HuH-7.5 (cell line): ENCODE measurements at places on chromosomes 5 and 9.

- no peak for DNase-seq
Measured at GRCh38 chr5:172488221-172488620, 33.9 kb upstream of the SH3PXD2B start.

- no peak for DNase-seq
Measured at GRCh38 chr5:163498886-163499285, 6.5 kb upstream of the MAT2B start.

- DNase-seq, result no peak
Measured at GRCh38 chr9:129506041-129506440, 114.9 kb downstream of the C9orf50 start.

- no peak for DNase-seq
Measured at GRCh38 chr5:16034319-16035001, 145.1 kb downstream of the MARCHF11 start.

- DNase-seq, result no peak
Measured at GRCh38 chr9:134125413-134126095, 10.3 kb upstream of the WDR5 start.

DNA sequence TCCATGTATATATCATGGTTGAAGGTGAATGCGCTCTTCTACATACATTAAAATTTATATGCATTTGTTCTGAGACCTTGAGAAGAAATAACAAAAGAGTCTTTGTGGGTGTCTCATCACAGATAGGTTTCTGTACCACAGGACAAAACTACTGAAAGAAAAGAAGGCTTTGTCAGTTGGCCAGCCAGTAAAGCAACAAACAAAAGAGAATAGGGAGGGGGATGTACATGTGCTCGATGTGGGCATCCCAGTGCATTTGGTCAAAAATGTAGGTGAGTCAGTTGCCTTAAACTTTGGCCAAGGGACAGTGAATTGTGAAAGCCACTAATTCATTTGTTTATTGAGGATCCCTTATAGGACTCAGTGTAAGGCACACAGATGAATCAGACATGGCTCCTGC lies 13.3 kb downstream of the RBM18 start:
- no peak for DNase-seq
